ENCODE measurements at places on chromosomes 1 and 21.

DNA sequence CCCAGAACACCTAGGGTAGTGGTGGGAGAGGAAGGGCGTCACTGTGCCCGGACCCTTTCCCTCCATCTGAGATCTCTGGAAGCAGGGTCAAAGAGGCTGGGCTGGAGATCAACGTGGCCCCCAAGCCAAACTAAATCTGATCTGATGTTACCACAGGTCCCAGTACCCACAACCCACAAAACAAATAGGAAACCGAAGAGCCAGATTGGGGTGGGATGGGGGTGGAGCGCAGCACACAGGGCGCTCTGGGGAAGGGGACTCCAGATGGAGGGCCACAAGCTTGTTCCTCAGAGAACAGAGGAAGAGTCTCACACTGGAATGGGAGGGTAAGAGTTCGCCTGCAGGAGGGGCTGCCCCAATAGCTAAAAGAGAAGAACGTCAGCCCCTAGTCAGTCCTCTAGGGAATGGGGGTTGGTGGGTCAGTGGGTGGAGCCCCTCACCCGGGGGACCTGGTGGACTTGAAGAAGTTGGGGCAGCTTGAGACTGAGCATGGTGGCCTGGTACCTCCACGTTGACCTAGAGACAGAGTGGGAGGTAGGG lies 1.5 kb downstream of the PAQR6 start:
- DNase-seq, result no peak

DNA sequence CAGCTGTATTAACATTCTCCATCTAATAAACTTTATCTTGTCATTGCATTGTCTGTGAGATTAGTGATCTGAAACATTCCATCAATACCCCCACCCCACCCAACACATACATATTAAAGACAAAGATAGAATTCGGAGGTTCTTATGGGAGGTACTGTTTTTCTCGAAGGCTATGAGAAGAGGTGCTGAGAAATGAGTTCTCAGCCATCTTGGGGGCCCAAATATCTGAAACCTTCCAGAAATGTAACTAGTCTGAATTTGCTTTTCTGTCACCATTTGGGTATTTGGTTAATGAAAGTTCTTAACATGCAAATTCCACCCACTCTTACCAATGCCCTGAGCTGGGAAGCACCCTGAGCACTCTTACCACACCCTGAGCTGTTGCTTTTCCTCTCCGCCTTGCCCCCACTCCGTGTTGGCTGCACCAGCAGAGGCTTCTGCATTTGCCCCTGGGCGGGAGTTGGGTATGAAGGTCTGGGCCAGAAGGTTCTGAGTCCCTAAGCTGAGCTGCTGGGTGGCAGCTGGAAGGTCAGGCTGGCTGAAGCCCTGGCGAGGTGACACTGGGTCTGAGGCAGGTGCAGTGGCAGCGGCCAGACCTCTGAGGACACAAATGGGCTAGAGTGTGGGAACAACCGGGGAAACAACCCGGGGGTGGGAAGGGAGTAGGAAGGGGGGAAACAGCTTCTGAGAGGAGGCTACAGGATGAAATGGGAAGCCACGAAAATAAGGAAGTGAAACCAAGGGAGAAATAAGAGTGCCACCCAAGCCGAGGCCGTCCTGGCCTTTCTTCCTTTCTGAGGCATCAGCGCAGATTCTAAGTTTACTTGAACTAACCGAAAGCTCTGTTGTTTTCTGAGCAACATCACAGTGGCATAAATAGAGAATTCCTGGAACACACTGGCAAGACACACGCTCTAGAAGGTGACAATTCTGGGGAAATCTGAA lies 26.3 kb upstream of the IER5 start:
- peak; percentile 36 for DNase-seq

DNA sequence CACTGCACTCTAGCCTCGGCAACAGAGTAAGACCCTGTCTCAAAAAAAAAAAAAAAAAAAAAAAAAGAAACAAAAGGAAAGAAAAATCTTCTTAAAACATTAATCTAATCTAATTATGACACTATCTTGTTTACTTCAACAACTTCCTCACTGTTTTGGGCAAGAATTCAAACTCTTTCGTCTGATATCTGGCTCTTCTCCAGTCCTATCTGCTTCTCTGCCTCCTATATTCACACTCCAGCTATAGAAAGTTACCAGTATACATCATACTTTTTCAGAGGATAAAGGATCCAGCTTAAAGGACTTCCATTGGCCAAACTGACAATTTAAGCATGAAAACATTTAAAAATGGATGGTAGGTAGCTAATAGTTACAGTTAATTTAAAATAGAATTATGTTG lies 47.3 kb downstream of the EIF2B3 start:
- DNase-seq, result no peak

- DNase-seq, result no peak
These were observed 94.9 kb upstream of the ADAMTS5 start for GRCh38 chr21:27061770-27062169.

DNA sequence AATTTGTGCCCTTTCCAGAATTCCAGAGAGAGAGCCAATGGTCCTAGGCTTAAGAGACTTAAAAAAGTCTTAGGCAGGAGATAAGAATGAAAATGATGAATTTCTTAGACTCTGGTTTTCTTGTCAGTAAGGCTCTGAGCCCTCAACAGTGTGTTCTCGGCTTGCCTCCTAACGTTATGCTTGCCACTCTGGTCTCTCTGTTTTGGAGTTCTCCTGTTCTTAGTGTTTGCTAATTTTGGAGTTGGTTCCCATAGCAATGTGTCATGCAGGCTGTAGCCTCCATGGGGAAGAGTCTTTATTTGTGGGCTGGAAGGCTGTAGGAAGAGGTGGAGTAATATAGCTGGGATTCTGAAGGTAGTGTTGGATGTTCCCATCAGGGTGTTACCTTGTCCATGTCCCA lies 19.9 kb downstream of the TBX19 start:
- DNase-seq, result no peak

- no peak for DNase-seq
These were observed 110.3 kb upstream of the CTTNBP2NL start for GRCh38 chr1:112285746-112286145.

DNA sequence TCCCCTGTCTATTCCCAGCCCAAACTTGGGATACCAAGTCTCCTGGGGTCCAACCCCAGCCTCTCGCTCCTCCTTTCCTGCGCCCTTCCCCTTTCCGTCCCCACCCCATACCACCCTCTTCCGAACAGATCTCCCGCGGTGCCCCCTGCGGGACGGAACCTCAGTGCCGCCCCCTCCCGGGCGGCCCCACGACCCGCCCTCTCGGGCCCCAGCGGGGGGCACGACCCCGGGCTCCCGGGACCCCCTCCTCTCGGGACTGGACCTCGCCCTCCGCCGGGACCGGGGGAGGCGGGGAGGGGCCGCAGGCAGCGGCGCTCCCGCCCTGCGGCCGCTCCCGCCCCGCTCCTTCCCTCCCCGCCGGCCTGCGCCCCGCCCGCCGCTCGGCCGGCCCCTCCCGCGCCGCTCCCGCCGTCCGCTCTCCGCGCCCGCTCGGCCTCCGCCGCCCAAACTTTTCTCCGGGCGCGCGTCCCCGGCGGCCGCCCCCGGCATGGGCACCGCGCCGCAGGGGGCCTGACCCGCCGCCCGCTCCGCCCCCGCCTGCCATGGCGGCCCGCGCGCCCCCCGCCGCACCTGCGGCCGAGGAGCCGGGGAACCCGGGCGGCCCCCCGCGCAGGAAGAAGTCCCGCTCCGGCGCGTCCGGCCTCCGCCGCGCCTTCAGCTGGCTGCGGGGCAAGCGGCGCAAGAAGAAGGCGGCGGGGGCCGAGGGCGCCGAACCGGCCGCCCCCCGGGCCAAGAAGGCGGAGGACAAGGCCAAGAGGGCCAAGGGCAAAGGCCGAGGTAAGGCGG lies 39.0 kb upstream of the SYNC start:
- DNase-seq, result peak; percentile 31

DNA sequence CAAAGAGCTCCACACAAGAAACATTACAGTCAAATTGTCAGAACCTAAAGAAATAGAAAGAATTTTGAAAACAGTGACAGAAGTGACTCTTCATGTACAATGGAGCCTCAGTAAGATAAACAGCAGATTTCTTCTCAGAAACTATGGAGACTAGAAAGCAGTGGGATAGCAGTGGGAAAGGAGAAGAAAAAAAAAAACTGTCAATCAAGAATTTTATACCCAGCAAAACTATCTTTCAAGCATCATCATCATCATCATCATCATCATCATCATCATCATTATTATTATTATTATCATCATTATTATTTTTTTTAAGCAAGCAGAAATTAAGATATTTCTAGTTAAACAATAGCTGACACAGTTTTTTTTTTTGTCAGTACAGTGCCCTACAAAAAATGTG lies 24.2 kb downstream of the CEP170 start:
- DNase-seq, result no peak

GRCh38 chr1:63975481-63975880 lies 201.7 kb downstream of the ROR1 start:
- DNase-seq, result peak; percentile 73

DNA sequence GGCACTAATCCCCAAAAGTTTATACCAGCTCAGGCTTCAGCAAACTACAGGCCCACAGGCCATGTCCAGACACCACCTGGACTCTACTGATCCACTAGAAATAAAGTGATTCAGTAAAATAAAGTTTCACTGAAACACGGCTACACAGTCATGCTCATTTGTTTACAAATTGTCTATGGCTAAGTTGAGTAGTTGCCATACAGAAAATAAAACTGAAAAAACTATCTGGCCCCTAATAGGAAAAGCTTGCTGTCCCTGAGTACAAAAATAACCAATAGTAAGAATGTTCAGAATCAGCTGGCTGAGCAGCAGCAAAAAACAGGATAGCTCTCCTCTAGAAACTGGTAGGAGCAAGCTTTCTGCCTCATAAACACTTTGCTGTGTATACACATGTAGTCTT lies 221.5 kb downstream of the RERE start:
- DNase-seq, result no peak

- no peak for DNase-seq
These were observed 54.6 kb downstream of the DMRTB1 start for GRCh38 chr1:53513846-53514245.

- no peak for DNase-seq
These were observed 123.9 kb downstream of the PTBP2 start for GRCh38 chr1:96845464-96845863.
